Thyroid gland (tissue), 4 donors: ENCODE measurements at places on chromosomes 12 and 14.

- no peak for DNase-seq
Observed at GRCh38 chr12:130214686-130215395, 52.6 kb downstream of the FZD10 start.

DNA sequence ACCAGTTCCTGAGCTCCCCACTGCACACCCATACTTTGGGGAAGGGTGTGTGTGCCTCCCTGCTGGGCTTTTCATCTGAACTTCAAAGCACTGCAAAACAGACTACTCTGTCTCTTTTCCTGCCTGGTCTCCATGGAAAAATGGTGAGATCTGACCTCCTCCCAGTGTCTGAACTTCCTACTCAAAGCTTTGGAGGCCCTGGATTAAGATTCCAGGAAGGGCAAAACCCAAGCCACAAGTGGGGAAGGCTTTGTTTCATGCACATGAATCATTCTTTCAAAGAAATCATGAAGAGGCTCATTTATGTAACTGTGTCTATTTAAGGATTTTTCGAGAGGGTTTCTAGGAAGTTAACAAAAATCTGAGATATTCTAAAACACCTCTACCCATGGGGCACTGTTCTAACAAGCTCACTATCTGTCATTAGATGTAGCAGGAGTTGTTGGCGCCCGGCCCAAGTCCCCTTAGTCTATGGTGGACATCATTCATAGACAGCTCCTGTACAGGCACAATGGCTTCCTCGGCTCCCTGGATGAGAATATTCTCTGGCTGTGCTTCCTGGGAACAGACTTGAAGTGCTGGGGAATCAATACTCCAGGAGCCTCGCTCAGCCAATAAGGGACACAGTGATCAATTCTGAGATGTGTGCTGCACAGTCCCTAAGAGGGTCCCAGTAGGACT is 224.0 kb downstream of the KTN1 start:
- DNase-seq, result no peak

- no peak for DNase-seq
Observed at GRCh38 chr12:119990382-119990874, 1.4 kb downstream of the BICDL1 start.

- DNase-seq, result no peak
Observed at GRCh38 chr14:31902002-31902401, 175.1 kb upstream of the ARHGAP5 start.

DNA sequence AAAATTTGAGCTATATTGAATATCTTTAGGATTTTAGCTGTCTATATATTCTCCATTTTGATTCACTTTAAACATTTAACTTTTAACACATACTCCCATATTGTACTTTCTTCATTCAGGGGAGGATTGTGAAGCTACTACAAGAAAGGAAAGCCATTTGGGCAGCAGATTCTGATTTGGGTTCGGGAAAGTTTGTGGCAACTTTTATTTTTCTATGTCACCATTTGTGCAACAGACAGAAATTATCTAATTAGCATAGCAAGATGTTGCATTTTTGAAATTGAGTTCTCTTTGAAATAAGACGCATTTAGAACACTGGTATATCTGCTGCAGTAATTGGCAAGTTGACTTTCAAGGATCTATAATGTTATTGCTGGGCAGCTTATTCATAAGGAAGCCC is 134.3 kb downstream of the KICS2 start:
- DNase-seq, result no peak

DNA sequence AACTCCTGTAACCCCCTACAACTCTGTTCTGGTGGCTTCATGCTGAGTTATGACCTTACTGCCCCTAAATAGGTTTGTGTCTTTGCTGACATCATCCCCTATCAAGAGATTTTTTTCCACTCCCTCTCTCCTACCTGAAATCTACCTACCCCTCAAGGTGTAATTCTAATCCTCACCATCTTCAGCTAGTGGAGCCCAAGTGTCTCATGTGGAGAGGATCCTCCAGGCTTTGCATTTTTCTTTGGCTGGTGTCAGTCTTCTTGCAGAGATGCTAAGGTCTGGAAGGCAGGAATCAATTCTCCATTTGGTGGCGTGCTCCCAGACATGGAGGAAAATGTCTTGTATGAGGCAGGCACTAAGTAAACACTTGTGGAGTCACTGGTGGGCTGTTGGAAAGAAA is 74.8 kb upstream of the PRMT8 start:
- no peak for DNase-seq

DNA sequence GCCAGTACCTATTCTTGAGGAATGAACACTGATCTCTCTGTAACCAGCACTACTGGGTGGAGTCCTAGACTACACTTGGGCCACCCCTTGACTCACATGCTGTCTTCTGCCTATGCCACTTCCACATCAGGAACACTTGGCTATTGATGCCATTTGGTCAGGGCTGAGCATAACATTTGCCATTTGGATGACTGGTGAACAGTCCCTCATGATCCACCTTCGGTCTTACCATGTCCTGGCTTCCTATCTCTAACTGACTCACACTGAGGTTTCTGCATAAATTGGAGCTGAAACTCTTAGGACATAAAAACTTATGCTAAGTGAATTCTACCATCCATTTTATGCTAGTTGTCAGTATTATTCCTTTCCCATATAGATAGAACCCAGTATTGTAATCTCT is 91.7 kb upstream of the PELI2 start:
- DNase-seq, result no peak

DNA sequence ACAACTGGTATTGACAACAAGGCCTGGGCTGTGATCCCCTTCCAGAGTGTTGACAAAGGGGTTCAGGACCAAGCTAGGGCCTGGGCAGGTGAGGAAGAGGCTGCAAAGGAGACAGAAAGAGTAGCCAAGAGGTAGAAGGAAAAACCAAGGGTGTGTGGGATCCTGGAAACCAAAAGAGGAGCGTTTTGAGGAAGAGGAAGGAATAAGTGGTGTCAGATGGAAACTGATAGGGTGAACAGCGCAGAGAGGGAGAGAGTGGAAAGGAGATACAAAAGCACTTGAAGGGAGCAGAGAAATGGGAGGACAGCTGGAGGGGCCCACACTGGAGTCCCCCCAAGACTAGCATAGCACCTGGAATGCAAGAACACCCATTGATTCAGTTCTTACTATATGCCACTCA is 8.3 kb upstream of the HVCN1 start:
- no peak for DNase-seq

DNA sequence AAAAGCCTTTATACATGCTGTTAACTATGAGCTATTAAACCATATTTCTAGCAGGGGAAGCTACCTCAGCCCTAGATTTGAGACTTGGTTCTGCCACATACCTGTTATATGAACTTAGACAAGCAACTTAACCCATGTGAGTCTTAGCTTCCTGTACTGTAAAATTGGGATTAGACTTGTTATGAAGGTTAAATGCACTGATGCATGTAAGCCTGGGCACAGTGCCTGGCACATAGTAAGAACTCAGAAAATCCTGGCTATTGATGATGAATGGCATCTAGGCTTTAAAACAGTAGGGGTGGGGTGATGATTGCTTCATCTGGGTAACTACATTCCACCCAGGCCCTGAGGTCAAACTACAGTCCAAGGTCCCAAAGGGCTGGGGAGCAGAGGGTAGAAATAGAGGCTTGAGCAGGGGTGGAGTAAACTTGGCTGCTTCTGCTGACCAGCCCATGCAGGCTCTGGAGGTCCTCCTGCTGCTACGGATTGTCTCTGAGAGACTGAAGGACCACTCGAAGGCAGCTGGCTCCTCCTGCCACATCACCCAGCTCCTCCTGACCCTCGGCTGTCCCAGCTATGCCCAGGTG is 11.3 kb downstream of the ESPL1 start:
- DNase-seq, result no peak

- no peak for DNase-seq
Observed at GRCh38 chr14:63269561-63270225, 49.0 kb downstream of the GPHB5 start.

DNA sequence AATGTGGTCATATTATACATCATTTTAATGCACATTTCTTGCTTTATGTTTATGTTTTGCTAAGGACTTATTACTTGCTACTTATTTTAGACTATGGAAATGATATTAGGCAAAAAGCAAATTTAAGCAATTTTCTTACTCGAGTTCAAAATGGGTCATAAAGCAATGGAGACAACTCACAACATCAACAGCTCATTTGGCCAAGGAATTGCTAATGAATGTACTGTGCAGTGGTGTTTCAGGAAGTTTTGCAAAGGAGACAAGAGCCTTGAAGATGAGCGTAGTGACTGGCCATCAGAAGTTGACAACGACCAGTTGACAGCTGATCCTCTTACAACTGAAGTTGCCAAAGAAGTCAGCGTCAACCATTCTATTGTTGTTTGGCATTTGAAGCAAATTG is 831.8 kb upstream of the SEL1L start:
- no peak for DNase-seq

DNA sequence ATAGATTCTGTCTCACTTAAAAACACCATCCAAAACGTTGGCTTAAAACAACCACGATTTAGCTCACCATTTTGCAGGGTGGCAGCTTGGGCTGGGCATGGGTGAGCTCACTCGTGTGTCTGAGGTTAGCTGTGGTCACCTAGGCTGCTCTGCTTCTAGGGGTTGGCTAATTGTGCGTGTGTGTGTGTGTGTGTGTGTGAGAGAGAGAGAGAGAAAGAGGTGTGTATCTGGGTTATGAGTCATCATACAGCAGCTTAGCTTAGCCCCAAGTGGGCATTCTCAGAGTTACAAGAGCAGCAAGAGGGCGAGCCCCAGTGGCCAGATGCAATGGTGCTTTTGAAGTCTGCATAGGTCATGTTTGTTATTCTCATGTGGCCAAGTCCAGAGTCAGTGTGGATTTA is 6.0 kb downstream of the FBXW8 start:
- DNase-seq, result peak; percentile 77

GRCh38 chr14:76836029-76836630 is 9.9 kb downstream of the LRRC74A start:
- no peak for DNase-seq

DNA sequence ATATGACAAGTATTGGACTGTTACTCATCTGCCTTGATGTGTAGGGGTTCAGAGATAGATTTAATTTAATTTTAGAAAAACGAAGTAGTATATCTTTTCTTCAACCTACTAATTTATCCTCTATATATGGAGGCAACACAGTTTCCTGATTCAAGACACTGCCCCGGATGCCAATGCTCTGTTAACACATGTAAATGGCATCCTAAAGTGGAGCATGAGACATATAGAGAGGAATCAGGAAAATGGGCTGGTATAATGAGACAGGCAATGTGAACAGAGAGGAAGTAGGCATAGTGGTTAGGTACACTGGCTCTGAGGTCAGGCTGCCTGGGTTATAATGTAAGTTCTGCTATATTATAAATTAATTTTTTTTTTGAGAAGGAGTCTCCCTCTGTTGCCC is 85.6 kb downstream of the OTOGL start:
- no peak for DNase-seq

- DNase-seq, result no peak
Observed at GRCh38 chr14:35985474-35986218, 159.5 kb downstream of the BRMS1L start.

- DNase-seq, result no peak
Observed at GRCh38 chr12:85385406-85385805, 105.4 kb downstream of the ALX1 start.

DNA sequence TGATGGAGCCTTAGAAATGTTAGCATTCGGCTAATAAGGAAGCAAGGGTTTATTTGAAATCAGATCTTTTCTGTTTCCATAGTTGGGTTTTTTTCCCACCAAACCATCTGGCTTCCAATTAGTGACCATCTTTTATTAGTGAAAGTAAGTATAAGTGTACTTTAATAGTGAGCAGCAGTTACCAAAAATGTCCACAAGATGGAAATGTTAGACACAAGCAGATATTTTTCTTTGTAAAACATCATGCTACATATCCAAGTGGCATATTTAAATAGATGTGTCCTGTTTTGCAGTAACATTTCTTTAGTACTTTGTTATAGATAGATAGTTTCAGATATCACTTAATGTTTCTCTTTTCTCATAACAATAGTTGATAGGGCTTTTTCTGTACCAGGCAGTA is 28.8 kb downstream of the YEATS4 start:
- DNase-seq, result no peak

GRCh38 chr14:24427537-24428508 is 1.6 kb downstream of the CBLN3 start:
- no peak for DNase-seq

- peak; percentile 35 for DNase-seq
Observed at GRCh38 chr12:10358131-10358530, 31.7 kb downstream of the KLRK1 start.

- DNase-seq, result peak; percentile 52
Observed at GRCh38 chr14:99415496-99416281, 65.0 kb downstream of the SETD3 start.

DNA sequence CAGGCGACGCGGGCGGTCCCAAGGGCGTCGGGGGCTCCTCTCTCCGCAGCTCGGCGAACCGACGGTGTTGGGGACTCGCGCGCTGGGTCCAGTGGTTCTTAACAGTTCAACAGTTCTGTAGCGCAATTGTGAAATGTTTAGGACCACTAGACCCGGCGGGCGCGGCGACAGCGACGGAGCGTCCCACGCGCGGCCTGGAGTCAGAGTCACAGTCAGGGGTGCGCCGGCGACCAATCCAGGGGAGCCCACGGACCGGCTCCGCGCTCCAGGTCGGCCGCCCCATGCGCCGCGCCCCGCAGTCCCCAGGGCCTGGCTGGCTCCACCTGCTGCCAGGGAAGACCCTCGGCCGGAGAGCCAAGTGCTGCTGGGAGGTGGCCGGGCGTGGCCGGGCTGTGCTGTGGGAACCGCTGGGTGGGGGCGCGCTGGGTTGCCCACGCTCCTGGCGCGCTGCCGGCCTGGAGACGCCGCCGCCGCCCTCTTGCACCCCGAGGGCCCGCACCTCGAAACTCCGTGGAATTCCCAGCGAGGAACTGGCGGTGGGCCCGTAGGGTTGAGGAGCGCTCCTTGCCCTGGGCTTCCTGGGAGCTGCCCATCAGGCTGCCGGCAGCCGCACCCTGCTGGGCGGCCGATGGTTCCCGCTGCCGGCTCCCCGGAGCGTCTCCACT is 20.9 kb upstream of the KIF26A start:
- DNase-seq, result peak; percentile 46

DNA sequence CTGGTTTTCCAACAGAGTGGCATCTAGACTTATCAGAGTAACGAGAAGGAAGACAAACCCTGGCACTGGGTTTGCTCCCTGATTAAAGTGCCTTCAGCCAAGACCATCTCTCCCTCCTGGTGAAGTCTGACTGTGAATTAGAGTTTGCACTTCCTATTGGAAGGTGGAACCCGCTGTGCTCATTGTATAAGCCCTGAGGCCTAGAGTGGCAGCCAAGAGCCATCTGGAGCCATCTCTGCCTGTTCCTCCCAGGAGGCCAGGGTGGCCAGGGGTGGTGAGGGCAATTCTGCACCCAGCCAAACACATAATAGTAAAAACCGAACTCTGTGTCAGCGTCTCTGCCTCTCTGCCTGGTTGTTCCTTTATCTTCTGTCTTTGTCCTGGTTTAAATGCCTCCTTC is 25.0 kb downstream of the MFAP5 start:
- DNase-seq, result no peak

- DNase-seq, result no peak
Observed at GRCh38 chr12:57781801-57782200, 786 bp upstream of the TSFM start.

GRCh38 chr14:89702073-89702875 is 252.3 kb downstream of the EFCAB11 start:
- peak; percentile 71 for DNase-seq

- no peak for DNase-seq
Observed at GRCh38 chr12:79691511-79692248, 916 bp upstream of the PAWR start.

- DNase-seq, result no peak
Observed at GRCh38 chr14:69617796-69618195, 6.4 kb downstream of the SUSD6 start.

GRCh38 chr14:34355584-34356263 is 106.3 kb downstream of the SPTSSA start:
- no peak for DNase-seq
